ENCODE measurements at places on chromosomes 2 and 18. TPM values are rescaled to one million over a fixed set of nuclear protein-coding genes. Genes with fewer than 3 reads are reported as not detected.

GRCh38 chr18:26771524-26771923 is 94.0 kb downstream of the AQP4 start:
- no peak for DNase-seq

GRCh38 chr2:101808006-101808562 is 110.6 kb downstream of the MAP4K4 start:
- DNase-seq: no peak

DNA sequence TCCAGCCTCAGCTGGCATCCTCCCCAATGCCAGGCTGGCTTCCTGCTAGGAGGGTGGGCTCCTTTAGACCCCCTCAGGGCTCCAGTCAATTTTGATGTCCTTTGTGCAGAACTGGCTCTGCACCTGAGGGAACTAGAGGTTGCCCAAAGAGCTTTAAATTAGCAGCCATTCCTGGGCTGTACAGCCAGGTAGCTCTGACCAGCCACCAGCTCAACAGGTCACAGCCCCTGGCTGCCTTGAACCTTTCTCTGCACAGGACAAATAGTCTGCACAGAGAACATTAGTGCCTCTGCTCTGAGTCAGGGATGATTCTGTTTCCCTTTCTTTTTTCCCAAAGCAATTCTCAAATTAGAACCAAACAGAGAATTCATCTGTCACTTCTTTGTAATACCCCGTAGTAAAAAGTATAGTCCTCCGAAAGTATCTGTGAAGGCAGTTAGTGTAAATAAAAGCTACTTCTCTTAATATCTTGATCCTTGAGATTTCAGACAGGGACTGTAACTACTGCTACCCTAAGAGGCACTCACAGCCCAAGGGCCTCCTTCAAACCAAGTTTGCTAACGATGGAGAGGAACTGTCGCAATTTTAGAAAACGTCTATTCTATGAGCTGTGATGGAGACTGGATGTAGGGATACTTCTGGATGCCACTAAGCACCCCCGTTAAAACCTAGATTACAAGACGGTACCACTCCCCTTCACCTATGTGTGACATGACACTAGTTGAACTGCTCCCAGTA is 3.0 kb downstream of the TTC32 start:
- DNase-seq: no peak

XPO1 gene
- total RNA-seq: 34.0 TPM

Measured in left lobe of liver (tissue), 2 donors.